Activated T-helper 2 cell treated with anti-CD3 and anti-CD28 coated beads, Interferon-gamma antibody, Interleukin-2, Interleukin-4, amounts not matched to agents 10 μg/mL and 5 μg/mL and 100 μg/mL, durations not matched to agents 14 hours and 24 hours and 36 hours (primary cell): ENCODE measurements at places on chromosomes 3 and 15.

- no peak for DNase-seq
Observed at GRCh38 chr3:41715376-41715775, 246.5 kb downstream of the ULK4 start.

GRCh38 chr3:77468626-77469020, 428.7 kb downstream of the ROBO2 start:
- no peak for DNase-seq

DNA sequence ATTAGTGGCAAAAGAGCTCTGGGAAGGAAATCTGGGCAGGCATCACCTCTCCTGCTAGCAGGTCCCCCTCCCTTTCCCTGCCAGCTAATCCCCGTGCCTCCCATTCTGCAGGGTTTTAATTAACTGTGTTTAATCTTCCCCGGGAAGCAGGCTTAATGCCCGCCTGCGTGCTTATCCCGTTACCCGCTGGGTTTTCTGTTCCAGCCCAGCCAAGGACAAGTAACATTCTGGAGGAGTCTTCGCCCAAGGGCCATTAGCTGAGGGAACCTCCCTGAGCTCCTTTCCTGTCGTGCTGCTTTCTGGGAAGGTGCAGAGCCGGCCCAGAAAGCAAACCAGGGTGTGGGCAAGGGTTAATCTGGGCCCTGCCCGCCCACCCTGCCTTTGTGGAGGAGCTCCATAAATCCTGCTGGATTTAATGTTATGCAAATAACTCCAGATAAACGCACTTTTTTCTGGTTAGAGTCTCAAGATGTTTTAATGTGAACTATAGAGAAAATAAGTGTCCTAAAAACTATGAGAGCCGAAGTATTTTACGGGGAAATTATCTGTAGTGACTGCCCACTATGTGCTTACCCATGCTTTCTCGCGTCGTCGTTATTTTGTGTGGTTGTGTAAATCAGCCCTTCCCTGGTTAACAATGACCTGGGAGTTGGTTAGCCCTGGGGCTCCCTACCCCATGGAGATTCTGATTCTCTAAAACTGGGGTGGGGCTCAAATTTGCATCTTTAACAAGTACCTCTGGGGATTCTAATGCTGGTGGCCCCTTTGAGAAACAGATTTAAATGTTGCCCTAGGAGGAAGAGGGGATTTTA, 25.9 kb downstream of the TRIM71 start:
- DNase-seq = no peak

- DNase-seq = no peak
Observed at GRCh38 chr3:28252001-28252431, 10.6 kb downstream of the CMC1 start.

- DNase-seq = no peak
Observed at GRCh38 chr3:53079147-53079546, 33.3 kb upstream of the SFMBT1 start.
